Epithelial cell of umbilical artery (primary cell): ENCODE measurements at places on chromosomes 1 and 21. TPM values are rescaled to one million over a fixed set of nuclear protein-coding genes. Genes with fewer than 3 reads are reported as not detected.

The DDX59 gene
- 8.1 and 11.1 TPM in 2 replicates for total RNA-seq

The MRTO4 gene
- 41.9 and 45.6 TPM in 2 replicates for total RNA-seq

The CFHR2 gene
- total RNA-seq, result not detected in 2 replicates

The COL9A2 gene
- total RNA-seq, result under 0.01 and 0.61 TPM in 2 replicates

The NTNG1 gene
- total RNA-seq, result 0.15 and 0.32 TPM in 2 replicates

The MRPL20 gene
- total RNA-seq, result 122 and 126 TPM in 2 replicates

The PRKCZ gene
- under 0.01 and 0.76 TPM in 2 replicates for total RNA-seq

The SH2D5 gene
- 0.32 and 0.46 TPM in 2 replicates for total RNA-seq

The SCAMP3 gene
- 22.3 and 29.2 TPM in 2 replicates for total RNA-seq

The CA6 gene
- total RNA-seq, result not detected in 2 replicates

The S100A5 gene
- total RNA-seq, result not detected in 2 replicates

The SLC35F3 gene
- not detected in 2 replicates for total RNA-seq

The GREM2 gene
- not detected in 2 replicates for total RNA-seq

The PLD5 gene
- total RNA-seq, result not detected in 2 replicates

The RGS5 gene
- total RNA-seq, result 106 and 114 TPM in 2 replicates

The CFAP45 gene
- total RNA-seq, result 1.5 and 1.9 TPM in 2 replicates

The CA14 gene
- total RNA-seq, result not detected in 2 replicates

The C4BPA gene
- total RNA-seq, result not detected in 2 replicates
